ENCODE measurements at places on chromosomes 6 and 20.

DNA sequence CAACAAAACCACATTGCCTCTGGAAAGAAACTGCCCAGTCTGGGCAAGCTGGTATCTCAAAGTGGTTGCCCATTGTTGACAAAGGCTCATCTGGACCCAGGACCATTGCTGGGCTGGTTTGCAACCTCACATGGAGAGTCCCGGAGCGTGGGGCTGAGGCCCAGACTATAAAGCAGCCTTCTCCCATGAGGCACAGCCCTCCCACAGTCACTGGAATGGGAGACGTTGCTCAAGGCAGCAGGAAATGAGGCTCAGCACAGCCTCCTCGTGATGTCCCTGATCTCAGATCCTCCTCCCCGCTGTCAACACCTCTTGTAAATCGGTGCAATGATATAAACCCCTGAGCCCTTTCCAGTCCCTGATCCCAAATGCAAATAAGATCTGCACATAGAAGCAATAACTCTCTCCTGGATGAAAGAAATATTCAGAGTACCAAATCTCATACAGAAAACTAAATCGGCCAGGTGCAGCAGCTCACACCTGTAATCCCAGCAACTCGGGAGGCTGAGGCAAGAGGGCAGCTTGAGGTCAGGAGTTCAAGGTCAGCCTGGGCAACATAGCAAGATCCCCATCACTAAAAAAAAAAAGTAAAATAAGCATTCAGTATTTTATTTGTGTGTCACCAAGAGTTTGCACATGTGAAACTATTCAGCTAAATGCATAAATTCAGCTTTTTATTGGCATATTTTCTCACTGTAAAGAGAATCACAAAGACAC is 103.0 kb upstream of the RREB1 start:
- DNase-seq: no peak
- H3K27ac ChIP-seq: no peak overlapping the region
- H3K4me1 ChIP-seq: no peaks in the 10 kb centered on the region
- H3K36me3 ChIP-seq: no peaks in the 10 kb centered on the region

- no peak overlapping the region for H3K4me3 ChIP-seq
- no peaks in the 10 kb centered on the region for H3K27me3 ChIP-seq
- no peaks in the 10 kb centered on the region for H3K36me3 ChIP-seq
- H3K4me1 ChIP-seq: peaks cover 15% of the 10 kb centered on the region
- peak; percentile 18 for DNase-seq
- H3K27ac ChIP-seq: no peak overlapping the region
These were observed 92.4 kb downstream of the PRND start for GRCh38 chr20:4813863-4814695.

DNA sequence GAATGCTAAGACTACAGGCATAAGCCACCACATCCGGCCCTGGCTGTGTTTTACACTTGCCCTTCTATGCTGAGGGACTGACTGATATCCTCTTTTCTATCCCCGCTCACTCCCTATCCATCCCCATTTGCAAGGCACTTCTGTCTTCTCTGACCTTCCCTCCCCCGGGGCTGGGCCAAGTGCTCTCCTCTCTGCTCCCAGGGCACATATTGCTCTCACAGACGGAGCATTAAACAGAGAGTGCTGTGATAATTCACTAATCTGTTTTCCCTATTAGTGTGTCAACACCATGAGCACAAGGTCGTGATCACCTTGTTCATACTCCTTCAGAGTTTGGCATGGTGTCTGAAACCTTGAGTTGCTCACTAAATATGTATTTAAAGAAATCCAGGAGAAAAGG is 9.0 kb upstream of the SLC2A12 start:
- no peak overlapping the region for H3K4me3 ChIP-seq
- DNase-seq: no peak
- no peaks in the 10 kb centered on the region for H3K36me3 ChIP-seq
- peaks cover 10% of the 10 kb centered on the region for H3K27me3 ChIP-seq

- H3K27ac ChIP-seq: no peak overlapping the region
- H3K27me3 ChIP-seq: no peaks in the 10 kb centered on the region
- DNase-seq: no peak
- no peaks in the 10 kb centered on the region for H3K4me1 ChIP-seq
- no peaks in the 10 kb centered on the region for H3K36me3 ChIP-seq
These were observed 1004.9 kb upstream of the ADGRB3 start for GRCh38 chr6:67630146-67630545.

DNA sequence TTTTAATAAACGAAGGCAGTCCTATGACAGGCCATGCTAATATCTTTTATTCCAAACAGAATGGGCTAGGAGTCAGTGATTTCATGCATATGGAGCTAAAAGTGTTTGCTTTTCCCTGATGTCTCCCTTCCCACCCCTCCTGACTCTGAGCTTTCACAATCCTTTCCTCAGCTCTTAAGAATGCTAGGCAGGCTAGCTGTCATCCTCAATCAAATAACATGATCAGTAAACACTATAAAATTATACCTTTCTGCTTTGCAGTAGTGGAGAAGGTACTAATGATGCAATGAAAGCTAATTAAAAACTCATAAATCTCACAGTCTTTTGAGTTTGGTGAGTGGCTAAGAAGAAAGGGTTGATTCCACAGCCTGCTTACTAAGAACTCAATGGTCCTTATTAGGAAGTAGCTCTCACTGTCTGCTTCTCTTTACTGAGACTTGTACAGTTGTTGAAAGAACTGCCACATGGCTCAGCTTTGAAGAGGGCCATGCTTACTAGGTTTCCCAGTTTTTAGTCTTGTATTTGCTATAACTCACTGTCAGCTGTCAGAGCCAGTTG is 250.9 kb upstream of the JAG1 start:
- H3K27ac ChIP-seq: no peak overlapping the region
- no peaks in the 10 kb centered on the region for H3K27me3 ChIP-seq
- no peak for DNase-seq
- no peaks in the 10 kb centered on the region for H3K4me1 ChIP-seq
- H3K4me3 ChIP-seq: no peak overlapping the region
- H3K36me3 ChIP-seq: no peaks in the 10 kb centered on the region

GRCh38 chr6:72283571-72283970 is 338.3 kb upstream of the KCNQ5 start:
- no peaks in the 10 kb centered on the region for H3K36me3 ChIP-seq
- H3K27ac ChIP-seq: no peak overlapping the region
- H3K4me1 ChIP-seq: no peaks in the 10 kb centered on the region
- no peak for DNase-seq
- no peaks in the 10 kb centered on the region for H3K27me3 ChIP-seq

GRCh38 chr6:56842686-56843475 is 112.0 kb upstream of the BEND6 start:
- no peak overlapping the region for H3K27ac ChIP-seq
- H3K36me3 ChIP-seq: no peaks in the 10 kb centered on the region
- H3K4me3 ChIP-seq: no peak overlapping the region
- H3K27me3 ChIP-seq: no peaks in the 10 kb centered on the region
- H3K4me1 ChIP-seq: no peaks in the 10 kb centered on the region
- DNase-seq: no peak

DNA sequence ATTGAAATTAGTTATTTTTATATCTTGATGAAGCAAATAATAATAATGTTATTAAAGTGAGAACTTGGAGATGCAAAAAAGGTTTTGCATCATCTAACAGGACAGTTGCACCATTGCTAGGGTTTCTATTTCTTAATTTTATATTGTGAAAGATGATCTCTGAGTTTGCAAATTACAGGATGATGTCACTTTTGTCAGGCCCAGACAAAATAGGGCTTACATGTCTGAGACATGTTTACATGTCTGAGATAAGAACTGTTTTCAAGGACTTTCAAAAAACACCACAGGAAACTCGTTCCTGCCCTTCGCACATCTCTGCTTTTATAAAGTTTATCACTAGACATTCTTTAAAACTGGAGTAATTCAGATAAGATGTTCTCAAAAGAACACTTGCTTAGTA is 1075.8 kb upstream of the MANEA start:
- no peak overlapping the region for H3K4me3 ChIP-seq
- no peaks in the 10 kb centered on the region for H3K27me3 ChIP-seq
- H3K36me3 ChIP-seq: no peaks in the 10 kb centered on the region
- H3K4me1 ChIP-seq: no peaks in the 10 kb centered on the region
- DNase-seq: no peak
- H3K27ac ChIP-seq: no peak overlapping the region

GRCh38 chr6:56690519-56691285 is 48.0 kb upstream of the DST start:
- DNase-seq: no peak
- H3K36me3 ChIP-seq: no peaks in the 10 kb centered on the region
- no peaks in the 10 kb centered on the region for H3K27me3 ChIP-seq
- no peaks in the 10 kb centered on the region for H3K4me1 ChIP-seq

GRCh38 chr6:24875534-24875901 is 60.2 kb downstream of the RIPOR2 start:
- DNase-seq: no peak
- no peak overlapping the region for H3K27ac ChIP-seq
- peaks cover 39% of the 10 kb centered on the region for H3K36me3 ChIP-seq
- no peak overlapping the region for H3K4me3 ChIP-seq

- H3K27me3 ChIP-seq: no peaks in the 10 kb centered on the region
- H3K36me3 ChIP-seq: no peaks in the 10 kb centered on the region
- no peak overlapping the region for H3K4me3 ChIP-seq
- H3K4me1 ChIP-seq: peaks cover 8% of the 10 kb centered on the region
These were observed 8.4 kb downstream of the MUC21 start for GRCh38 chr6:30991891-30992290.

DNA sequence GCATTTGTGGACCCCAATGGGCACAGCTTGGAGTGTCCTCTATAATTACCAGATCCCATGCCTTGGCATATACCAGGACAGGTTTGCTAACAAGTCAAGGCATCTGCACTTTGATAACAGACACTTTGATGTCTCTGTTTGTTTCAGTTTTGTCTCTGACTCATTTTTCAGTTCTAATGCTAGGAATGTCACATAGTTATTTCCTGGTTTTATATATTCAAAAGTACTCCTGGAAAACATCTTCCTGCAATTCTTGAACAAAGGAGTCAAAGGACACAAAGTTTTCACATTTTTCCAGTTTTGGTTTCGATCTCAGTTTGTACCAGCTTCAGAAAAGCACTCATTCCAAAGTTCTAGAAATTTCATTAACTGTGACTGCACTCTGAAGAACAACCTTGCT is 188.1 kb downstream of the FOXC1 start:
- DNase-seq: no peak
- no peaks in the 10 kb centered on the region for H3K27me3 ChIP-seq
- no peak overlapping the region for H3K4me3 ChIP-seq
- no peaks in the 10 kb centered on the region for H3K36me3 ChIP-seq

DNA sequence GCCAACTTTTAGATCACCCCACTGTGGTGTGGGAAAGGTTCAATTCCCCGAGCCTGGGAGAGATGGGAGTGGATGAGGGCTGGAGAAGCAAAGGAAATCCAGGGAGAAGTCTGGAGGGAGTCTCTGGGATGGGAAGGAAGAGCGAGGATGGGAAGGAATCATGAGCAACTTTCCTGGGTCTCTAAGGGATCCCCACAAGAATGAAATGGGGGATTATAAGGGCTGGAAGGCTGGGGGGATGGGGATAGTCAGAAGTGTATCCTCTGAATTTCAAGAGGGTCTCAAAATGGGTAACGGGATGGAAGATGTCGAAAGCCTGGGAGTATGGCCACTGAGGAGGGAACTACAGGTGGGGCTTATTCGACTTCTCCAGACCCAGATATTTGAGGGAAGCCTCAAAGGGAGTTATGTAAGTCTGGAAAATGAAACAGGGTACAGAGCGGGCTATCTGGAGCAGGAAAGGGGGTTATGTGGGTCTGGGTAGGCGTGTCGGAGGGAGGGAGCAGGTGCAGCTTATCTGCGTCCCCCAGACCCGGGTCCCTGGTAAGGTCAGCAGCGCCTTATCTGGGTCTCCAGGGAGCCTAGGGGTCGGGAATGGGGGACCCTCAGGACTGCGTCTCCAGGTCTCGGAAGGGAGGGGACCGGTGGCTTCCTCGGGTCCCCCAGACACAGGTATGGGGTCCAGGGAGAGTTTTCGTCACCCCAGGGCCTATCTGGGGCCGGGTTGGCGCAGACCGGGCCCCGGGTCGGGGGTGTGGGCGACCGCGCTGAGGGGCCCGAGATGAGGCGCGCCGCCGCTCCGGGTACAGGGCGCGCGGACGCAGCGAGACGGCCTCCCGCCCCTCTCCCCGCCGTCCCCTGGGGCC is 550 bp downstream of the PLAGL2 start:
- peak; percentile 47 for DNase-seq
- H3K27ac ChIP-seq: peak overlapping the region; percentile 72

- H3K4me1 ChIP-seq: no peaks in the 10 kb centered on the region
- H3K36me3 ChIP-seq: no peaks in the 10 kb centered on the region
- DNase-seq: no peak
- no peaks in the 10 kb centered on the region for H3K27me3 ChIP-seq
- H3K4me3 ChIP-seq: no peak overlapping the region
These were observed 238.1 kb downstream of the LAMA2 start for GRCh38 chr6:129120856-129121638.

DNA sequence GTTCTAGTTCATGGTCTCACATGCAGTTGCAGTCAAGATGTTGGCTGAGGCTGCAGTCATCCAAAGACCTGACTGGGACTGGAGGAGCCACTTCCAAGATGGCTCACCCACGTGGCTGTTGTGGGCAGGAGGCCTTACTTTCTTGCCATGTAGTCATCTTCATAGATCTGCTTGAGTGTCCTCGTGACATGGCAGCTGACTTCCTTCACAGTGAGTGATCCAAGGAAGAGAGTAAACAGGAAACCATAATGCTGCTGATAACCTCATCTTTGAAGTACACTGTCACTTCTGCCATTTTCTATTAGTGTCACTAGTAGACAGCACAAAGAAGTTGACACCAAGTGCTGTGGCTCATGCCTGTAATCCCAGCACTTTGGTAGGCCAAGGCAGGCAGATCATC is 40.1 kb upstream of the AKIRIN2 start:
- peaks cover 6% of the 10 kb centered on the region for H3K27me3 ChIP-seq
- no peaks in the 10 kb centered on the region for H3K4me1 ChIP-seq
- peak; percentile 19 for DNase-seq
- H3K4me3 ChIP-seq: no peak overlapping the region
- H3K27ac ChIP-seq: no peak overlapping the region

DNA sequence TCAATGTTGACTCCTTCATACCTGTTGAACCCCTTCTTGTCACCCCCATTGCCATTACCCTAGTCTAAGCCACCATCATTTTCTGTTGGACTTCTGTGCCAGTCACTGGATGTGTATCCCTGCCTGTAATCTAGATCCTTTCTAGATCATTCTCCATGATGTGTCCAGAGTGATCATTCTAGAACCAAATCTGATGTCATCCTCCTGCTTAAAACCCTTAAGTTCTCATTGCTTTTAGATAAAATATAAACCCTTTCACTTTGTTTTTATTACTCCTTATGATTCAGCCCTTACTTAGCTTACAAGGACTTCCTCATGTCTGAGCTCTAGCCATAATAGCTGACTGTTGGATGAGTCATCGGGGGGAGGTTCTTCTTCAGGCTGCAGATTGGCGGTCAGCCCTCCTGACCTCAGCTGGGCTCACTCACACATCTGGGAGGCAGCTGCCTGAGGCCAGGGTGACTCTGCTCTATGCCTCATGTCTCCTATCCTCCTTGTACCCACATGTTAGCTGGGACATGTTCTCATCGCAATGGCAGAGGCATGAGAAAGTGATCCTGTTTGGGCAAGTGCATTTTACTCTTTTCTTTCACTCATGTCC is 287.6 kb downstream of the ESR1 start:
- no peaks in the 10 kb centered on the region for H3K4me1 ChIP-seq
- H3K4me3 ChIP-seq: no peak overlapping the region
- no peak for DNase-seq
- no peaks in the 10 kb centered on the region for H3K27me3 ChIP-seq
